ENCODE measurements at places on chromosomes 3 and 15. TPM values are rescaled to one million over a fixed set of nuclear protein-coding genes. Genes with fewer than 3 reads are reported as not detected.

The PLSCR4 gene
- total RNA-seq = not detected

The RLBP1 gene
- total RNA-seq = not detected

The ROBO2 gene
- not detected for total RNA-seq

The TMED3 gene
- 37.2 TPM for total RNA-seq

The GRM2 gene
- total RNA-seq = 1.7 TPM

The EPHA3 gene
- not detected for total RNA-seq

The P3H2 gene
- not detected for total RNA-seq

The RTP4 gene
- total RNA-seq = 12.9 TPM

The H1-8 gene
- not detected for total RNA-seq

The PAQR5 gene
- not detected for total RNA-seq
